OCI-M1 (cell line): ENCODE measurements at places on chromosomes 7 and 10.

DNA sequence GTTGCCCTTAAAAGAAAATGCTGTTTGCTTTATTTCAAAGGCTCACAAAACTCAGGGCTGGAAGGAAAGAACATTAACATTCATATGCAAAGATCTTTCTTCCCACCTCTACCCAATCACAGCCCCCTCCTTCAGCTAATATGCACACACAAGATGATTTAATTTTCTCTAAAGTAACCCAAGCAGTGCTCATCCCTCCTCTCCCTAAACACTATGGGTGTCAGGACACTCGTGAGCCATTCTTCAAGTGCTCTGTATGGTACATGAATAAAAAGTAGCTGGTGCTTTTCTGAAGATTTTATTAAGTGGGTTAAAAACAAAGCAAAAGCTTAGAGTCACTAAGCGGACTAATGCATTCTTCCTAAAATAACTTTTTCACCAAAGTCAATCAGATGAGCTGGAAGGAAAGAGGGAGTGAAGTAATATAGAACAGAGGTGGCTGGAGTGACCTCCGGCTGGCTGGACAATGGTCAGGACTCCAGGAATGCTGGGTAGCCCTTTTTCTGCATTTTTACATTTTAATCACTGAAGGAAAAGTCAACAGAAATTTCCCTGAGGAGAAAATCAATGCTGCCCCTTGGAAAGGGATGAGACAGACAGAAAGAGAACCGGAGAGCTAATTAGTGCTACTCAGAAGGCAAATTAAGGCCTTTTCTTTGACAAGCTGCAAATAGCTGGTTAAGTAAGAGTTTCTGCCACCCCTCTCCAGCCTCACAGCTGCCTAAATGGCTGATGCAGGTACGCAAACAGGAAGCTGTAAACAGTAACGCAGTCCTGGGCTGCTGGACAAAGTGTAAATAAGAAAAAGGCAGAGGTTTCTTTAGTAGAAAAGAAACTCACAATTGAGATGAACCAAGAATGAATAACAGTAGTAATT lies 6.6 kb downstream of the DGKI start:
- DNase-seq, result no peak

- no peak for DNase-seq
These were observed 449.5 kb upstream of the MKI67 start for GRCh38 chr10:128575761-128576160.

DNA sequence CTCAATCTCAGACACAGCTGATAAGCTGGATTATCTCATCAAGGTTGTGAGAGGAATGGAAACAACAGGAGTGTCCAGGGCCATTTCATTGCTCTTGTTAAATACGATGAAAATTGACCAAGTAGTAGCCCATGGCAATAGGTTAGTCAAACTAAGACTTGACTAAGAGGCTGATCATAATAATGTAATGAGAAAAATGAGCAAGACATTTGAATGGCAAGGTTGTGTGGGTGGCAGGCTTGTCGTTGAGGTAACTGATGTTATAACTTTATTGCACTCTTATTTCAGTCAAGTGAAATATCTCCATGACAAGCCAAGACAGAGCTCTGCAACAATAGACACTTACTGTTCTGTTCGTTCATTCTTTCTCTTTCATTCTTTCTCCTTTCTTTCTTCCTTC lies 532.0 kb downstream of the GATA3 start:
- DNase-seq, result no peak

DNA sequence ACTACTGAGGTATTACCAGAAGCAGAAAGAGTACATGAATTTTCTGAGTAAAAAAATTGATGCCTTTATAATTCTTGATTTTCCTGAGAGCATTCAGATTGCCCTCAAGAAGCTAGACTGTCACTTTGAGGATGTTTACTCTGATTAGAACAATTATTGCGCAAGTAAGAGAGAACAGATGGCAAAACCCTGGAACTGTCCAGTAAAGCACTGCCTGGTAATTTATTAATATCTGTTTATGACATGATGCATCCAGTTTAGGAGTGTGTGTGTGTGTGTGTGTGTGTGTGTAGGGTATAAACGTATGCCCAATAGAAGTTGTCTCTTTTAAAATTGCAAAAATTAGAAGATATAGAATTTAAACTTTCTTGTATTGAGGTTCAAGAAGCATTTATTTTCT lies 379.7 kb downstream of the PHTF2 start:
- peak; percentile 57 for DNase-seq

GRCh38 chr7:2662273-2663120 lies 25.5 kb upstream of the AMZ1 start:
- no peak for DNase-seq

DNA sequence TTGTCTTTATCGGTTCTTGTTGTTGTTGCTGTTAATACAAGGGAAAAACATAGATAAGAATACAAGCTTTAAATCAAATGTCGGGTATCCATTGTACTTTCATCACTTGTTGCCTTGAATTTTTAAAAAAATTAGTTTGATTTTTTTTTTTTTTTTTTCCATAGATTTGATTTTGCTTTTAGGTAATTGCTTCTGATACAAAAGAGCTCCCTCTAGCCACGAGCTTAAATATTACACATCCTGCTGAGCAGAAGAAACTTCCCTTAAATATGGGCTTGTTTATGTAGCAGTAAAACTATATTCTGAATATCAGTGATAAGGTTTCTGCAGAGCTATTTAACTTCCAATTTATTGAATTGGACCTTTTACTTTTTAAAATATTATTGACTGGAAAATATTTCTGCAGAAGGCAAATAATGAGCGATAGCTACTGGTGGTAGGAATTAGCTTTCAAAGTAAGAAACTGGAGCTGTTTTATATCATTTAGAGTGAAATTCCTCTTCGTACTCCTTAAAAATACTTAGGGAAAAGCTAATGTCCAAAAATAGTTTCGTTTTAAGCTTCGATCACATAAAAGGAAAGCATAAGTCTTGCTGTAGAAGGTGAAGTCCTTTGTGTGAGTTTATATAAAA lies 216.9 kb downstream of the POLR1F start:
- peak; percentile 59 for DNase-seq

DNA sequence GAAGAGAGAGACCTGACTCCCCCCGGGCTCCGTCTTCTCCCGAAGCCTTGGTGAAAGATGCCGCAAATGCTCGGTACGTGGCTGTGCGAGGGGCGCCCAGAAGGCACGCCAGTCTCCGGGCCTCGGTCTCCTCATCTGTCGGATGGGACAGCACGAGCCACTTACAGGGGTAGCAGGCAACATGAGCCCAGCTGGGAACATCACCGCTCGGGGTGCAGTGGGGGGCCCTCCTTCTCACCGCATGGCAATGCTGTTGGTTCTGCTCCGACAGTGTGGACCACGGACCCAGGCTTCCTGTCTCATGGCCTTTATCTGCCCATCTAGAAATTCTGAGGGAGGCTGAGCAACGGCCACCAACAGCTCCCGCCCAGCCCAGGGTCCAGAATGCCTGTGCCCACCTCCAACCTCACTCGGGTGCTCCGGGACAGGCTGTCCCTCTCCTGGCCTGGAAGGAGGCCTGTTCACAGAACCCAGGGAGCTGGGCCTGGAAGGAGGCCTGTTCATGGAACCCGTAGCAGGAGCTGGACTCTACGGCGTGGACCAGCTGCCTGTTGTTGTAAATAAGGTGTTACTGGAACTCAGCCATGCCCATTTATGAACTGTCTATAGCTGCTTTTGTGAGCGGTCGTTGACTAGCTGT lies 15.8 kb downstream of the ADAP1 start:
- DNase-seq, result no peak

DNA sequence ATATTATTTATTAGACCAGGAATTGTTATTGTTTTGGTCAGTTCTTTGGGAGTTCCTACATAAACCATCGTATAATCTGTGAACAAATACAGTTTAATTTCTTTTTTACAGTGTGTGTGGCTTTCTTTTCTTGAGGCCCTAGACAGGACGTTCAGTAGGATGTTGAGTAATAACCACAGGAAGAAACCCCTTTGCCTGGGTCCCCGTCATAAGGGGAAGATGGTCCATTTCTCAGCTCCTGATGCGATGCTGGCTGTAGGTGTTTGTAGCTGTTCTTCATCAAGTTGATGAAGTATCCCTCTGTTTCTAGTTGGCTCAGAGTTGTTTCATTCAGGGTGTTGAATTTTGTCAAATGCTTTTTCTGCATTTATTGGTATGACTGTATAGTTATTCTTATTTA lies 219.7 kb upstream of the ADARB2 start:
- no peak for DNase-seq

- no peak for DNase-seq
These were observed 79.3 kb downstream of the GOLGA7B start for GRCh38 chr10:97928897-97929296.

GRCh38 chr10:63812501-63812900 lies 291.3 kb downstream of the REEP3 start:
- DNase-seq, result no peak

DNA sequence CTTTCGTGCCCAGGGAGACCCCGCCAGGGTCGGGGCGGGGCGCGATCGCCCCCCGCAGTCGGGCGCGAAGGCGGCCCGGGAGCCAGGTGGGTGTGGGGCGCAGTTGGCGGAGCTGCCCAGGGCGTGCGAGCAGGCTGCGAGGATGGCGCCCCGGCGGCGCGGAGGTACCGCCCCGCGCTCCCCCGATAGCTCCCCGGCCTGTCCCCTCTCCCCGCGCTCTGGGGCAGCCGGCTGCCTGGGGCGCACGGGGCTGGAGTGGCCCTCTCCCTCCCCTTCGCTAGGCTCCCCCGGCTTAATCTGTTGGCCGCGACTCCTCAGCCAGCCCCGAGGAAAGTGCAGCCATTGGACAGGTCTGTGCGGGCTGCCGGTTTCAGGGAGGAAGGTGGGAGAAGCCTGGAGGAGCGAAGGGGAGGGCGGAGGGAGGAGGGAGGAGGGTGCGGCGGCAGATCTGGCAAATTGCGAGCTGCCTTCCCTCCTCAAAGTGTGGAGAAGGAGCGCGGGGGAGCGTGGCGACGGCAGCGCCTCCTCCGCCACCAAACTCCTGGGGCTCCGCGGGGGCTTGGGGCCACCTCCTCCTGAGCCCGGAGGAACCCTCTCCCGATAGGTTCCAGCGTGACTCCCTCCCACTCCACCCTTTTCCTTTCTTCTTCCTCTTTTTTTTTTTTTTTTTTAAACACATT lies 361 bp upstream of the PLXDC2 start:
- peak; percentile 81 for DNase-seq

GRCh38 chr7:32868116-32868515 lies 23.4 kb downstream of the KBTBD2 start:
- no peak for DNase-seq
